ENCODE measurements at places on chromosomes 6 and 20. TPM values are rescaled to one million over a fixed set of nuclear protein-coding genes. Genes with fewer than 3 reads are reported as not detected.

The MYT1 gene
- not detected for total RNA-seq

The EDN1 gene
- 87.4 TPM for total RNA-seq

The MAP1LC3A gene
- total RNA-seq: 10.7 TPM

The CLPSL1 gene
- not detected for total RNA-seq

The KIAA1755 gene
- 2.5 TPM for total RNA-seq

The TMEM151B gene
- total RNA-seq: not detected

The GTSF1L gene
- not detected for total RNA-seq

All from regular cardiac myocyte (primary cell).